ENCODE measurements at places on chromosomes 5 and 9.

DNA sequence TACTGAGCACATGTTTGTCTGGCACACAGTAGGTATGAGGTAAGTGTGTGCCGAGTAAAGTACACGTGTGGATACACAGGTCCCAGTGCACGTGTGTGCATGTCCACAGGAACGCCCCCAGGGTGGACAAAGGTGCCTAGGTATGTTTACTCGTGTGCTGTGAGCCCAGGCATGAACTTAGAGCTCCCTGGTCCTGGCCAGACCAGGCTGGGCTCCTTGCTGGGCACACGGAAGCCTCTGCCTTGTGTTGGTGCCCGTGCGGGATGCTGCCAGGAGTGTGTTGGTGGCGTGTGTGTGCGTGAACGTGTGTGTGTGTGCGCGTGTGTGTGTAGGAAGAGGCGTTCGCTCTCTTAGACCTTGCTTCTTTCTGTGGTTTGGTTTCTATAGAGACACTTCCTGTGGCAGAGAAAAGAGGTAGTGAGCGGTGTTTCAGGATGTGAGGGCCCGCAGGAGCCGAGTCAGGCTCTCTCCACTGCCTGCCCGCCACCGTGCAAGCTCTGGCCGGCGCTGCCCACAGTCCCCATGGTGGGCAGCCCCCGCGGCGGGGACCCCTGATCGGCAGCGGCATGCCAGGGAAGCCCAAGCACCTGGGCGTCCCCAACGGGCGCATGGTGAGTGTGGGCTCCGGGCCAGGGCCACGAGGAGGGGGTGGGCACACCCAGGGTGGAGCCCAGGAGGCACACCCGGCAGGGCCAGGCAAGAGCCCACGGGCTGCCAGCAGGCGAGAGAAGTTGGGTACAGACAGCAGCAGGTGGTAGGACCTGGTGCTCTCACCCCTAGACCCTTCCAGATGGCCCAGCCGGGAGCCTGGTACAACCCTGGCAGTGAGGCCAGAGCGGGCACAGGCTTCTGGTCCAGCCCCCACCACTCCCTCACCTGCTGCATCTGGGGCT, at the start of gene RGS14:
RGS14 (plus strand) TSS at position 466 of the 893 bp plus-strand sequence; CDS start at position 567, 101 bp downstream.
- no peak for DNase-seq

DNA sequence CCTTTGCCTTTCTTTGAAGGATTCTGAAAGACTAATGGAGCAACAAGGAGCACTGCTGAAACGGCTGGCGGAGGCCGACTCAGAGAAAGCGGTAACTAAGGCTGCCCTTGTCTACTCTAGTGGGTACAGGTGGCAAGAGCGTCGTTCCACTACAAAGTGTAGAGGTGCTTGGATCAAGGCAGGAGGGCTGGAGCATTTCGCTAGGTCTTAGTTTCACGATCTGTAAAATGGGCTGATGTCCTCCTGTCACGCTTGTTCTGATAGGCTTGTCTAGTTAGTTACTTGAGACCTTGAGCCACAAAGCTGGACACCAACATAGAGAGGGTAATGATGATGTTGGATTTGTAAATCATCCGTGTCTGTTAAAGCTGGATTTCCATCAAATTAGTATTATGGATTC, 23.0 kb upstream of the GLE1 start:
- DNase-seq: no peak

- DNase-seq: peak; percentile 17
Observed at GRCh38 chr9:121779381-121780117, 128.1 kb downstream of the DAB2IP start.

GRCh38 chr9:93558503-93558902, 17.9 kb upstream of the PHF2 start:
- DNase-seq: no peak

DNA sequence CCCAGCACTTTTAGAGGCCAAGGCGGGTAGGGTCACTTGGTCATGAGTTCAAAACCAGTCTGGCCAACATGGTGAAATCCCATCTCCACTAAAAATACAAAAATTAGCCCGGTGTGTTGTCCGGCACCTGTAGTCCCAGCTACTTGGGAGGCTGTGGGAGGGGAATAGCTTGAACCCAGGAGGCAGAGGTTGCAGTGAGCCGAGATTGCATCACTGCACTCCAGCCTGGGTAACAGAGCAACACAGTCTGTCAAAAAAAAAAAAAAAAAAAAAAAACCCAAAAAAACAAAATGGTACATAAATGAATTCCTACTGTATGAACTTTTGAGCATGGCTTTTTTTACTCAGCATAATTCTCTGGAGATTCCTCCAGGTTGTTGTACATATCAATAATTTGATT, 37.6 kb upstream of the PCAT7 start:
- DNase-seq: no peak

- no peak for DNase-seq
Observed at GRCh38 chr5:43804041-43804440, 201.1 kb downstream of the NNT start.

GRCh38 chr9:76932757-76933156, 26.8 kb upstream of the PRUNE2 start:
- DNase-seq: no peak

DNA sequence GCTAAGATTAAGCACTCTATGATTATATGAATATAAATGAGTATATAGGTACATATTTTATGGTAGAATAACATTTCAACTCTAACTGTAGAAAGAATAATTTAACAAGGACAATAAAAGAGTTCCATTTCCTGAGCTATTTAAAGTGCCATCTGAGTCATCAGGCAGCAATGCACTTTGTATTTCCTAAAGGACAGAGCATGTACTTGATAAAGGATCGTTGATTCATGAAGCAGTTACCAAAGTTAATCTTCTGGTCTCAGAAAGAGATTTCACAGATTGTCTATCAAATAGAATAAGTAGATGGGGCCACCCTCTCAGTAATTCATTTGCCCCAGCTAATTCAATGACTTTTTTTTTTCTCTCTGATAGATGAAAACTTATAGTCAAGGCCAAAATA, 747.8 kb downstream of the CDH18 start:
- DNase-seq: no peak

- DNase-seq: no peak
Observed at GRCh38 chr5:76393035-76393680, 9.9 kb upstream of the IQGAP2 start.

DNA sequence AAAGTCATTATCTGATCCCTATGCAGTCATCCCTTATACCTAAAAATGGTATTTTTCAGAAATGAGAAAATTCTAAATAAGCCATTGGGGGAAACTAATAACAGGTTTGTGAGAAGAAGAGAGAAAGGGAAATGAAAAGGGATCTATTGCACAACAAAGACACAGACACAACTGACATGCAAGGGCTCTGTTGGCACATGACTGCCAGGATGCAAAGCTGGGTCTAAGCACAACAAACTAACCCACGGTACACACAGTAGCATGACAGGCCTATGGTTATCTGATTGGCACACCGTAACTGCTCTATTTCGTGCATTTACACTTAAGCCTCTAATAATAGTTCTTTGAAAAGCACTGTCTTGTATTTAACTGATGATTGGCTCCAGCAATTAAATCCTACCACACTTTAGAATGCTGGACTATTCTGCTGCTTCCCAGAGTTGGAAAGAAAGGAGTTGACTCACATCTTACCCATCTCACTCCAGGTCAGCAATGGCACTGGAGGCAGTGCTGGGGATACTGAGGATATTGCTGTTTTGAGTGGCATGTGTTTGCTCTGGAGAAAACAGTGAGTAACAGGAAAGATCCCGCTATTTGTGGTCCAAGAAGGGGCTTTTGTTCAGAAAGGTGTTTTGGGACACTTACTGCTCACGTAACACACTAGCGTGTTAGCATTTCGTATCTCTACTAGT, 328.3 kb downstream of the GLIS3 start:
- DNase-seq: no peak

- DNase-seq: no peak
Observed at GRCh38 chr5:98175474-98175873, 598.0 kb upstream of the RGMB start.

DNA sequence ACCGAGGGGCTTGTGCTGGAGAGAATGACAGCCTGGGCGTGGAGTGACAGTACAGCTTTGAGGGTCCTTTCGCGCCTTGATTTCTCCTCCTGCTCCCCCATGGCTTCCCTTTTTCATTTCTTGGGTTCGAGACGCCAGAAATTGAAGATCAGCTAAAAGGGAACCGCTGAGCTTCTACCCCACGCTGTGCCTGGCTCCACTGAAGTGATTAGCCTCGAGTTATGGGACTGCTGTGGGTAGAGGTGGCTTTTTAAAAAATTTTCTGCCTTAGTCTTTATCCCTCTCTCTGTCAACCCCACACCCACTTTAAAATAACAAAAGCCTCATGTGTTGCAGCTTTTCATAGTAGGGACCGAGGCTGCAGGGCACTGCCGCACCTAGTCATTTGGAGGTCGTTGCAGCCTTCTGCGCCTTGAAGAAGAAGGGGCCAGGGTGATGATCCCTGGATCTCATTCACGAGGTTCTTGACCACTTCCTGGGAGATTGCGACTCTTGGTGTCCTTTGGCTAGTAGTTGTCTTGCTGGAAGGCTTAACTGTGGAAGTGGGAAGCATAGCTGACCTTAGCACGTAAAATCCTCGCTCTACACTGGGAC, 603 bp downstream of the PPIP5K2 start:
- DNase-seq: no peak

DNA sequence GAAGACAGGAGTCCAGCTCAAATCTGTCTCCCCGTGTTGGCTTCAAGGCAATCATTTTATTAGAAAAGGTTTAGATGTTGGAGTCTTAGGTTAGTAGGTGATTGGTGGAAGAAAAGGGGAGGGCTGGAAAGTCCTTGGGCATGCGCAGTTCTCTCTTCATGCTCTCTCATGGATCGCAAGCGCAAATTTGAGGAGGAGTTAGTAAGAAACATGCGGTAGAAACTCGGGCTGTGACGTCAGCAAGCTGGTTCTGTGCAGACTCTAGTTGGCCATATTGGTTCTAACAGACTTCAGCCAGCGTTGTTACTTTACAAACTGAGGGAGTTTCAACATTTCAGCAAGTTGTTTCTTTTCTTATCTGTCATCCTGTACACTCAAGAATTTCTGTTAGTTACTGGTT, 392.2 kb downstream of the CDK5RAP2 start:
- DNase-seq: no peak

DNA sequence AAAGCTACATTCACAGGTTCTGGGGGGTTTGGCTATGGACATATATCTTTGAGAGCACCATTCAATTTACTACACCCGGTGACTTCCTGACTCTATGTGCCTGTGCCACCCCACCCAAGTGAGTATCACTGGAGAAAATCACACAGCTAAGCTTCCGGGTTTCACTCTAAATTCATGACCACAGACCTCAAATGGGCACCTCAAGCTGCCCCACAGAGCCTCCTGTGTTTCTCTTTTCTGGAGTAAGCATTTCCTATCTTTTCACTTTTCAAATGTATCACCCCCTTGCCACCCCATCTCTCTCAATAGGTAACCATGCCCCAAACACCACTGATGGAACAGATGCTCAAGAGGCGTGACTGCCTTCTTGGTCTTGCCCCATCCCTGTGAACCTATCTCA, 49.2 kb upstream of the NEK6 start:
- DNase-seq: no peak

GRCh38 chr5:5592541-5592940, 170.1 kb downstream of the ICE1 start:
- no peak for DNase-seq

GRCh38 chr9:135608294-135608998, 30.9 kb downstream of the GLT6D1 start:
- DNase-seq: no peak

GRCh38 chr5:93100976-93101375, 480.0 kb downstream of the NR2F1-AS1 start:
- no peak for DNase-seq

GRCh38 chr5:141913560-141914198, 10.0 kb upstream of the DELE1 start:
- no peak for DNase-seq

DNA sequence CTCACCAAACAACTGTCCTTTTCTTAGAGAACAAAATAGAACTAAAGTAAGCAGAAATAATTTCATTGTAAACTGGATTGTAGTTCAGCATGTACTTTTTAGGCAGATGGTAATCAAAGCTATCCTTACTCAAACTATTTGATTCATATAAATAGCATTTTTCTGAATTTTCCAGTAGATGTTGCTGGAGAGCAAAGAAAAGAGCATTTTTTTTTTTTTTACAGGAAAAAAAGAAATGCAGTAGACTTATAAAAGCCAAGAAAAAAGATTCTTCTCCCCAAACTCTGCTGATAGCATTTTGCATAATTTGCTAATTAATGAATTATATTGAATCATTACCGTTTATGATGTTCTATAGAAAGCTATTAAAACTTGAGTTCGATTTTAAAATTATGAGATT, 715.3 kb upstream of the WWC1 start:
- no peak for DNase-seq

DNA sequence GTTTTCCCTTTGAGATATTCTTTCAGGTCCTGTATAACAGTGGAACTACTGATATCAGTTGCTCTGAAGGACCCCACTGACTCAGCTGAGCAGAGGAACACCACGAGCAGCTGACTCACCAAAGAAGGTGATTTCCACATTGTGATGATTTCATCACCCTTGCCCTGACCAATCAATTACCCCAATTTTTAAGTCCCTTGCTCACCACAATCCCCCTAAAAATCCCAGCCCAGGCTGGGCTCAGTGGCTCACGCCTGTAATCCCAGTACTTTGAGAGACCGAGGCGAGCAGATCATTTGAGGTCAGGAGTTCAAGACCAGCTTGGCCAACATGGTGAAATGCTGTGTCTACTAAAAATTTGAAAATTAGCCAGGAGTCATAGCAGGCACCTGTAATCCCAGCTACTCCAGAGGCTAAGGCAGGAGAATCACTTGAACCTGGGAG, 125.3 kb upstream of the ABCA1 start:
- DNase-seq: no peak

- DNase-seq: no peak
Observed at GRCh38 chr5:591746-592145, 20.4 kb upstream of the CEP72 start.

DNA sequence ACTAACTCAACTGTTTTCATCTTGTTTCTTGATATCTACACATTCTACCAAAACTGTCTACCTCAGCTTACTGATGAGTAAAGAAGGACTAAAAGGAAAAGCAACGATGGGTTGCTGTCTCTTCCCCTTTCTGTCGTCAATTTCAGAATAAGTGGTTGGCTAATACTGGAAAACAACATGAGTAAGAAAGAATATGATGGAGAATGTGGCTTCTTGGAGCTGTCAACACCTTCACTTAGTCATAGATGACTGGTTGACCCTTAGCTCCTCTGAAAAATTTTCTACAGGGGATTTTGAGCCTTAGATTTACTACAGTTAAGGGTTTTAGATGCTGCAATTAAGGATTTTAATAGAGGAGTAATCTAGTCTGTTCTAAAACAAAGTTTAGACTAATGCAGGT, 797.9 kb downstream of the TLE4 start:
- no peak for DNase-seq
